ENCODE measurements at places on chromosomes 4 and X.

GRCh38 chrX:134752981-134753717 lies 94.9 kb upstream of the PLAC1 start:
- H3K4me1 ChIP-seq, result no peaks in the 10 kb centered on the region
- no peak overlapping the region for H3K4me3 ChIP-seq
- no peaks in the 10 kb centered on the region for H3K36me3 ChIP-seq
- DNase-seq, result no peak
- peaks cover 13% of the 10 kb centered on the region for H3K27me3 ChIP-seq

DNA sequence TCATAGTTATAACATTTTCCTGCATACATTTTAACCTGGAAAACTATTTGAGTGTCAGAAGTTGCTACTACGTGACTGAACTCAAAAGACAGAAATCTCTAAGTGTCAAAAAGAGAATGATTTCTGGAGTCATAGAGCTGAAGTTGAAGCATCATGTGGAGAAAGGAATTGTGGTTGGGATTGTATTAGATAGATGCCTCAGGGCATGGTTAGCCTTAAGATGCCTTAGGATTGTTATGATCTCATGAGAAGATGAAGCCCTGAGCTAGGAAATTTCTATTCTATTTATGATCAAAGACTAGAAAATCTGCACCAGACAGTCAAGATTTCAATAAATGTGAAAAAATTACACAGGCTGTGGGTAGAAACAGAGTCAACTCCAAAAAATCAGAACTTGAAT lies 20.2 kb downstream of the EPGN start:
- H3K36me3 ChIP-seq, result no peaks in the 10 kb centered on the region
- no peak overlapping the region for H3K27ac ChIP-seq
- no peak overlapping the region for H3K4me3 ChIP-seq
- DNase-seq, result no peak
- H3K4me1 ChIP-seq, result no peaks in the 10 kb centered on the region

DNA sequence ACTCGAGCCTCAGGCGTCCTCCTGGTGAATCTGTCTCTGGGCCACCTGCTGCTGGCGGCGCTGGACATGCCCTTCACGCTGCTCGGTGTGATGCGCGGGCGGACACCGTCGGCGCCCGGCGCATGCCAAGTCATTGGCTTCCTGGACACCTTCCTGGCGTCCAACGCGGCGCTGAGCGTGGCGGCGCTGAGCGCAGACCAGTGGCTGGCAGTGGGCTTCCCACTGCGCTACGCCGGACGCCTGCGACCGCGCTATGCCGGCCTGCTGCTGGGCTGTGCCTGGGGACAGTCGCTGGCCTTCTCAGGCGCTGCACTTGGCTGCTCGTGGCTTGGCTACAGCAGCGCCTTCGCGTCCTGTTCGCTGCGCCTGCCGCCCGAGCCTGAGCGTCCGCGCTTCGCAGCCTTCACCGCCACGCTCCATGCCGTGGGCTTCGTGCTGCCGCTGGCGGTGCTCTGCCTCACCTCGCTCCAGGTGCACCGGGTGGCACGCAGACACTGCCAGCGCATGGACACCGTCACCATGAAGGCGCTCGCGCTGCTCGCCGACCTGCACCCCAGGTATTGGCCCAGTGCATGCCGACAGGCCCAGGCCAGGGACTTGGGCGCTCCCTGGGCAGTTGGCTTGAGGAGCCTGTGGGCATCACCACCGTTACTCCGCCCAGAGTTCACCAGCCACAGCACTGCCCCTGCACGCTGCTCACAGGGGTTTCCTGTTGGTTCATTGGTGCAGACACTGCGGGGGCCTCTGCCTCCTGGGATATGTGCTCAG lies 1.1 kb downstream of the GPR78 start:
- no peak overlapping the region for H3K4me3 ChIP-seq
- peaks cover 27% of the 10 kb centered on the region for H3K27me3 ChIP-seq
- no peaks in the 10 kb centered on the region for H3K36me3 ChIP-seq
- H3K27ac ChIP-seq, result no peak overlapping the region
- DNase-seq, result peak; percentile 53

- no peak overlapping the region for H3K4me3 ChIP-seq
- DNase-seq, result no peak
- no peaks in the 10 kb centered on the region for H3K36me3 ChIP-seq
- no peaks in the 10 kb centered on the region for H3K27me3 ChIP-seq
- no peak overlapping the region for H3K27ac ChIP-seq
- no peaks in the 10 kb centered on the region for H3K4me1 ChIP-seq
Observed at GRCh38 chrX:30593440-30594200, 16.1 kb upstream of the TASL start.

DNA sequence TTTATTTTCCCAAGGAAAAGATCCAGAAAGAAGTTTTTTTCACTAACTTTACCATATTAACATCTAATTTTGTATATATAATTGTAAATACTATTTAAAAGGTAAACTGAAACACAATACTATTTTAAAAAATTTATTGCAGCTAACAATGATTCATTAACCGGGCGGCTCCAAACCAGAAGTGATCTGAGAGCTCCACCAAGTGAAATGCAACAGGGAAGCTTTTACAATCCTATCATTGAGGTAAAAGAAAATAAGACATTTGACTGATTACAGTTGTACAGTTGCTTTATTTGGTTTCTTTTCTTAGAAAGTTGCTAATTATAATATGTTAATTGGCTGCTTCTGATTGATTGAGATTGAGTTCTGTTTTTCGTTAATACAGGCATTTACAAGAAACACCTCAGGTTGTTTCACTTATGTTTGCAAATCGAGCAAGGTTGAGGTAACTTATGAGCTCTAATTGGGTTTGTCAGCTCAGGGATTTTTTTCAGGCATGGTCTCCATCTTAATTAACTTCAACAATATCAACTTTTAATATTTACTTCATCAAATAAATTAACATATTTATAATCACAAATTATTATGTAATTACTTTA lies 220.2 kb upstream of the UGT8 start:
- no peaks in the 10 kb centered on the region for H3K36me3 ChIP-seq
- DNase-seq, result no peak
- no peak overlapping the region for H3K27ac ChIP-seq

GRCh38 chrX:17554914-17555313 lies 179.9 kb downstream of the NHS start:
- no peaks in the 10 kb centered on the region for H3K4me1 ChIP-seq
- H3K4me3 ChIP-seq, result no peak overlapping the region
- no peaks in the 10 kb centered on the region for H3K36me3 ChIP-seq
- H3K27ac ChIP-seq, result no peak overlapping the region
- no peaks in the 10 kb centered on the region for H3K27me3 ChIP-seq

GRCh38 chrX:30141966-30142365 lies 73.4 kb upstream of the MAGEB2 start:
- no peaks in the 10 kb centered on the region for H3K4me1 ChIP-seq
- H3K27ac ChIP-seq, result no peak overlapping the region
- H3K27me3 ChIP-seq, result no peaks in the 10 kb centered on the region
- DNase-seq, result no peak

DNA sequence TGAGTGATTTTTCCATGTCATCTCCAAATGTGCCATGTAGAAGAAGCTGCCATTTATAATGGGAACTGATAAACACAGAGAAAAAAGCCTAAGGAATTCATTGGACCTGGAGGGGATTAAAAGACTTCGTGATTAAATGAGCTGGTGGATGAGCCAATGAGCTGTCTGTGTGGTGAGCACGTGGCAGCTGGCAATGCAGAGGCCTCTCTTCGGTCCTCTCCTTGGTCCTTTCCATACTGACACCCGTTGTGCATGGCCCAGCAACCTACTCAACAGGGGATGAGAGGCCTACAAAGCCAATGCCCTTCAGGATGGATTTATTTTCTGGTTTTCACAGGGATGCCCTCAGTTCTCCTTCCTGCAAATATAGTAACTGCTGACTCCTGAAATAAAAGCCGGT lies 87.7 kb upstream of the STS start:
- H3K4me1 ChIP-seq, result peaks cover 17% of the 10 kb centered on the region
- no peak overlapping the region for H3K4me3 ChIP-seq
- peak overlapping the region; percentile 10 for H3K27ac ChIP-seq
- DNase-seq, result no peak
- H3K36me3 ChIP-seq, result no peaks in the 10 kb centered on the region
- H3K27me3 ChIP-seq, result no peaks in the 10 kb centered on the region

- no peaks in the 10 kb centered on the region for H3K36me3 ChIP-seq
- no peak for DNase-seq
- no peaks in the 10 kb centered on the region for H3K4me1 ChIP-seq
- H3K4me3 ChIP-seq, result no peak overlapping the region
- H3K27ac ChIP-seq, result no peak overlapping the region
Observed at GRCh38 chr4:169153481-169154087, 117.2 kb downstream of the SH3RF1 start.

- no peak overlapping the region for H3K27ac ChIP-seq
- no peak overlapping the region for H3K4me3 ChIP-seq
- peak; percentile 15 for DNase-seq
- no peaks in the 10 kb centered on the region for H3K27me3 ChIP-seq
Observed at GRCh38 chr4:8402640-8403039, 37.9 kb downstream of the ACOX3 start.

GRCh38 chr4:84648178-84648577 lies 65.3 kb downstream of the CDS1 start:
- H3K4me1 ChIP-seq, result no peaks in the 10 kb centered on the region
- no peak for DNase-seq
- H3K4me3 ChIP-seq, result no peak overlapping the region
- no peaks in the 10 kb centered on the region for H3K27me3 ChIP-seq
- no peaks in the 10 kb centered on the region for H3K36me3 ChIP-seq

GRCh38 chrX:16946971-16947562 lies 609 bp downstream of the REPS2 start:
- peak overlapping the region; percentile 74 for H3K4me3 ChIP-seq
- no peak overlapping the region for H3K27ac ChIP-seq
- DNase-seq, result no peak
- no peaks in the 10 kb centered on the region for H3K36me3 ChIP-seq
